ENCODE measurements at places on chromosomes 5 and 9. TPM values are rescaled to one million over a fixed set of nuclear protein-coding genes. Genes with fewer than 3 reads are reported as not detected.

TRIM14 gene
- 41.0 TPM for total RNA-seq

- no peak for DNase-seq
Measured at GRCh38 chr9:73549991-73550390, 398.3 kb downstream of the ANXA1 start.

DNA sequence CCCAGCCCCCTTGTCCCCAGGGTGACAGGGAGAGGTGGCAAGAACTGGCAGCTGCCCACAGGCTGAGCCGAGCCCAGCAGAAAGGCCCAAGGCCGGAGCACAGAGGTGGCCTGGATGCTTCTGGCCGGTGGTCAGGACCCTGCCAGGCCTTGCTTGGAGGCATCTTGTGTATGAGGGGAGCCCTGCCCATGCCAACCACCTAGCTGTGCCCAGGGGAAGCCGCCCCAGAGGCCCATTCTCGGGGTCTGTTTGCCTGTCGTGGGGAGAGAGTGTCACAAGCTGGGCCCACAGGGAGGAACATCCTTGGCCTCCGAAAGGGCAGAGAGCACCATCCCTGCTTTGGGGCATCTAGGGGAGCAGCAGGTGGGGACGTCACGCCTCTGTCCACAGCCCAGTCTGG, 10.0 kb downstream of the NKD2 start:
- DNase-seq = no peak

GRCh38 chr9:81819859-81820546, 108.2 kb upstream of the SPATA31D4 start:
- no peak for DNase-seq

DNA sequence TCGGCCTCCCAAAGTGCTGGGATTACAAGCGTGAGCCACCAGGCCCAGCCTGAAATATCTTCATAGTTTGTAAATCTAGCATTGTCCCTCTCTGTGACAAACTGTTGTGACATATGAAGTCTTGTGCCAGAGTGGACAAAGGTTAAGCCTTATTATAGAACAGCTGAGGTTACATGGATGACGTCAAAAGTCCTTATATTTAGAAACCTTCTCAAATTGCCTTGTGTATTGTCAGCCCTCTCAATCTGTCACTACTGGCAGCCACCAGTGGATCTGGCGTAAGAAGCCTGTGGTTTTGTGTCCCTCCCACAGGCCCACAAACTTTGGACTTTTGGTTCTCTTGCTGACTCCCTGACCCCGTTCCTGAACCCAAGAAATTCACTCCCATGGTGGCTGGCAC, 79.4 kb upstream of the CCDC112 start:
- DNase-seq = no peak

AQP7 gene
- total RNA-seq = 0.13 TPM

DNA sequence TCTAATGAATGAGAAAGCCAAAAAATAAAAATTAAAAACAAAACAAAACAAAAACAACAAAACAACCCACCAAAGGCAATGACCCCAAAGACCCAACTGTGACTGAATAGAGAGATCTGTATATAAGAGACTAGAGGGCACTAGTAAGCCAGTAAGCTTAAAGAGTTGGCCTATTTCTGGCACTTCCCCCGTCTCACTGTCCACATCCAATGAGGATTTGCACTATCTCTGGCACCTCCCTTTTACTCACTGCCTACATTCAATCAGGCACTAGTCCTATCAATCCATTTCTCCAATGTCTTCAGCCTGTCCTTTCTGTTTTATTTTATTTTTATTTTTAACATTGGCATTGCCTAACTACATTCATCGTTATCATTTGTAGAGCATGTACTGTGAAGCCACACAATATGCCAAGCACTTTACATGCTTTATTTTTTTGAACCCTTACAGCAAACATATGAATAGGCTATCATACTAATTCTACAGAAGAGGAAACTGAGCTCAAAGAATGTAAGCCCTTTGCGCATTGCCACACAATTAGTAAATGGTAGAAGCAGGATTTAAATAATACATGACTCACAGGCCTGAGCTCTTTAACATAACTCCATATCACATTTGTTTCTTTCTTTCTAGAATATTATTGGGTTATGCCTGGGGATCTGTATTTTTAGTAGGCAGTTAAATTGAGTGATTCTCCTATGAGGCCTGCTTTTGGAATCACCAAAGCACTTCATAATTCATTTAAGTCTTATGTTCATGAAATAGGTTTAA, 70.0 kb downstream of the C6 start:
- no peak for DNase-seq

DNA sequence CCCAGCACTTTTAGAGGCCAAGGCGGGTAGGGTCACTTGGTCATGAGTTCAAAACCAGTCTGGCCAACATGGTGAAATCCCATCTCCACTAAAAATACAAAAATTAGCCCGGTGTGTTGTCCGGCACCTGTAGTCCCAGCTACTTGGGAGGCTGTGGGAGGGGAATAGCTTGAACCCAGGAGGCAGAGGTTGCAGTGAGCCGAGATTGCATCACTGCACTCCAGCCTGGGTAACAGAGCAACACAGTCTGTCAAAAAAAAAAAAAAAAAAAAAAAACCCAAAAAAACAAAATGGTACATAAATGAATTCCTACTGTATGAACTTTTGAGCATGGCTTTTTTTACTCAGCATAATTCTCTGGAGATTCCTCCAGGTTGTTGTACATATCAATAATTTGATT, 37.6 kb upstream of the PCAT7 start:
- no peak for DNase-seq

GRCh38 chr9:31259824-31260223, 1124.6 kb upstream of the ACO1 start:
- DNase-seq = no peak

DNA sequence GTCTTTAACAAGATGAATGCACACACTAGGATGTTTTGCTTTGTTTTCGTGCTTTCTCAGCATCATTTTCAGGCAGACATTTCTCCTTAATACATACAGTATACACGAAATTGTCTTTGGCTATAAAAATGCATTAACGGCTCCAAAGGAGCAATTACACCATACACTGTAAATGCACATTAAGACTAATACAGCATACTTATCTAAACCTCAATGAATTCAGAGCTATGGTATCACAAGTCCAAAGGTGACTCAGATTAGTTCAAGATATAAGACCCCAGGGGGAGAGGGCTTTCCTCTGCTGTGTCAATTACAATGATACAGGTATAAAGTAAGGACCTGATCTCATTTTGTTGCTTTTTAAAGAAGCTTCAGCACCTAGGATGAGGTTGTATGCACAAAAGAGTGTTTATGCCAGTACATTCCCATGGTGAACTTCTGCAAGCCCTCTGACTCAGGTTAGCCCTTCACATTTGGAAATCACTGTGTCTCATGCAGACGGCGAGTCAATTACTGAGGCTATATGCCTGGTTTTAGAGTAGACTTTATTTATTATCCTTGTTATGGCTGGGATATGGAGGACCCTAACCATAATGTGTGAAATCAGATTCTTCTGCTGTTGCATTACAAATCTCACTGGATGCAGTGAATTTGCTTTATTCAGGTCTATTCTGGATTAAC, 233.3 kb downstream of the ZNF608 start:
- no peak for DNase-seq

DNA sequence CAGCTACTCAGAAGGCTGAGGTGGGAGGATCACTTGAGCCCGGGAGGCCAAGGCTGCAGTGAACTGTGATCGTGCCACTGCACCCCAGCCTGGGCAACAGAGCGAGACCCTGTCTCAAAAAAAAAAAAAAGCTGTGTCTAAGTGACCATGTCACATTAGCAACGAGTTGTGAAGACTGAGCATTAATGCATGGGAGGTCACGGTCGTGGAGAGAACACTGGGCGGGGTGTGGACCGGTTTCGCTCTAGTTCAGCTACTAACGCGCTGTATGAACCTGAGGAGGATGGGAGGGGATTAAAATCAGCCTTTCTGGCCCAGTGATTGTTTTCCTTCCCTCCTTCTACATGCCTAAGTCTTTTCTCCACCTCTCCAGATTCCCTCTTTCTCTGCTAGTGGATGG, 56.7 kb upstream of the CARTPT start:
- DNase-seq = no peak

CLPTM1L gene
- total RNA-seq = 152 TPM

DNA sequence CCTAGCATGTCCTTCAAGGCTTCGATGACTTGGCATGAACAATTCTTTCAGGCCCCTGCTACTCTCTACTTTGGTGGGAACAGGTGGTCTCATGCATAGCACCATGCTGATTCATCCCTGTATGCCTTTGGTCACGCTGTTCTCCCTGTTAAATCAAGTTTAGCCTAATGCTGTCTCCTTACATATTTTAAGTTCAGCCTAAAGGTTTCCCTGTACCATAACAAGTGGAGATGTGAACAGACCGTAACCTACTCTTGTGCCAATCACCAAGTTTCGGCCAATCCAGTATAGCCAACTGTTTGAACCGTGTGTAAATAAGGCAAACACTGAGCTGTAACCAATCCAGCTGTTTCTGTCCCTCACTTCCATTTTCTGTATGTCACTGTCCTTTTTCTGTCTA, 8.0 kb downstream of the GAS1 start:
- DNase-seq = no peak

DNA sequence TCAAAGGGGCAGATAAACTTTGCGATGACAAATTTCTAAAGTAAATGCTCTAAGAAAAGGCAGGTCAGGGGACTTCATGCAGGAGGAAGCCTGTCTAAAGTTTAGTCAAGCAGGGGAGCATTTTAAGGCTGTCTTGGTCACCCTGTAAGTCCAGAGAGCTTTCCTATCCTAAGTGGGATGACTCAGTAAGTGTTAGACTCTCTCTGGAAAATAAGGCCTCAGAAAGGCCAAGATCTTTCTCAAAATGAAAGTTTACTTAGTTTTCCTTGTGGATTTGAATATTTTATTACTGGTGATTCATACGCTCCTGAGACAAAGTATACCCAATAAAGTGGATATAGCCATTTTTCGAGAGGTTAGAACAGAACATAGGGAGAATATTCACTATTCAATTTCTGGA, 806.9 kb upstream of the CDH9 start:
- no peak for DNase-seq

DNA sequence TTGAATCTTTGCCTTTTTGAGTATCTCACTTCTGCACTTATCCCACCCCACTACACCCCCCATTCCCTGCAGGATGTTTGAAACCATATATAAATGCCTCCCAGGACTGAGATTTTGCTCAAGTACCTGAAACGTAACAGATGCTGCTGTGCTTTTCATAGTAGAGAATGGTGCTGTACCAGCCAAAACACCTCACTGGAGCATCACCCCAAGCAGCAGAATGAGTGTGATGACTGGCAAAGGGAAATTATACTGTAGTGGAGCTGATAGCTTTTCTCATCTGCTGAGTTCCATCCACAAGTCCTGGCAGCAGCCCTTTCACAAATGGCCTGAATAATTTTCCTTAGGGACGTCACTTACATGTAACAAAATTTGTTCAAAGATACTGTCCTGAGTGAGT, 246.1 kb downstream of the KDM4C start:
- DNase-seq = no peak

DNA sequence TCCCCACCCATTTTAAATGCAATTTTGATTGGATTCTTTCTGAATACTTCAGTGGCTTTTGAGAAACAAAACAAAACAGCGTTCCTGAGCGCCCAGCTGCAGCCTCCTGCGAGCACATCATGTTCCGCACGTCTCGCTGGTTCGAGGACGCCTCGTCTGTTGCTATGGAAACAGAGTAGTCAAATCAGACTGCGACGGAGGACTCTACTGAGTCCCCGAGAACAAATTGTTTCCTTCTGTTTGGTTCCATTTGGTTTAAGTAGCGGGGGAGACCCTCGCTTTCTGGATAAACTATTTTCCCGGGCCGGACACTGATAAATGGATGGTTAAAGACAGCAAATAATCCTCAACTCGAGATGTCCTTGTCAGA, 69.0 kb downstream of the SLC28A3 start:
- DNase-seq = no peak

Data from K562 (cell line).